ENCODE measurements at places on chromosomes 6 and 20.

GRCh38 chr6:89977808-89978748 is 83.8 kb downstream of the GJA10 start:
- no peak for DNase-seq

GRCh38 chr6:39956936-39957335 is 22.7 kb upstream of the MOCS1 start:
- DNase-seq = no peak

- no peak for DNase-seq
Observed at GRCh38 chr20:54105653-54106052, 35.3 kb upstream of the BCAS1 start.

DNA sequence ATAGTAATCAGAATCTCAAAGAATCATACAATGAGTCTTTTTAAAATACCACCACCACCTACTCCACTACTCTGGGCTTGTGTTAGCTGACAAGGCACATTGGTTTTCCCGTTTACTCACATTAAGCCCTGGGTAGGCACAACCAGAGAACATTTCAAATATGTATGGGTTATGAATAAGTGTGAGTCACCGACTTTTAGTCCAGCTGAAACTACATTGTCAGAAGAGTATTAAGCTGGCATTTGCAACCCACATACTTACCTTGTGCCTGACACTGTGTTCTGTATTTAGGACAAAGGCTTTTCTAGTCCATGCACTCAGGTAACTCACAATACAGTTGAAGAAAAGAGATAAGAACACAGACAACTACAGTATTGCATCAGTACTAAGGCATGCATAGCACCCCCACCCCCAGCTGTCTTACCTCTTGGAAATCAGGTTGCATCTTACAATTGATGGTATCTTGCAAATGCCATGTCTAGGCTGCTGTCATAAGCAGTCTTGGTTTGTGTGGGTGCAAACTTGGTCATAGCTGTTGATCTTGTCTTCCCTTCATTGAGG is 40.3 kb upstream of the AHI1 start:
- peak; percentile 15 for DNase-seq

GRCh38 chr20:32034581-32035425 is 17.2 kb upstream of the HCK start:
- DNase-seq = no peak

DNA sequence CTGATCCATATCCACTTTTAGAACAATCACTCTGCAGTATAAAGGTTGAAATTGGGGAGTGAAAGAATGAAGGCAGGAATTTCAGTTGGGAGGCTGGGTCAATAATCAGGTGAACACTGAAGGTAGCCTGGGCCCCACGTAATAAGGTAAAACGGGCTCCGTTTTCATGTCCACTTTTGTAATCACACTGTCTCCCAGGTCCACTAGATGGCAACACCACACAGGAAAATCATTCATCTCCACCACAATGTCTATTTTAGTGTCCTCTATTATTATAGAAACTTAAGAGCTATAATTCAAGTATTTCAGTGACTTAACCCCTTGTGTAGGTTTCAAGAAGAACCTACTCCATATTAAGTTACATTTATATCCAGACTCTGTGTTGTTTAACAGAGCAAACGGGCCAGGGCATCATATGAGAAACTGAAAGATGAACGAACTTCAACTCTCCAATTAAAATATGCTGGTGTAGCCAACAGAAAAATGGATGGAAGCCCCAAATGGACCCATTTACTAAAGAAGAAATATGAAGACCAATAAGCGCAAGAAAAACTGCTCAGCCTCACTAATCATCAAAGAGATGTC is 45.9 kb upstream of the MC3R start:
- DNase-seq = no peak
